ENCODE measurements at places on chromosomes 16 and 17.

DNA sequence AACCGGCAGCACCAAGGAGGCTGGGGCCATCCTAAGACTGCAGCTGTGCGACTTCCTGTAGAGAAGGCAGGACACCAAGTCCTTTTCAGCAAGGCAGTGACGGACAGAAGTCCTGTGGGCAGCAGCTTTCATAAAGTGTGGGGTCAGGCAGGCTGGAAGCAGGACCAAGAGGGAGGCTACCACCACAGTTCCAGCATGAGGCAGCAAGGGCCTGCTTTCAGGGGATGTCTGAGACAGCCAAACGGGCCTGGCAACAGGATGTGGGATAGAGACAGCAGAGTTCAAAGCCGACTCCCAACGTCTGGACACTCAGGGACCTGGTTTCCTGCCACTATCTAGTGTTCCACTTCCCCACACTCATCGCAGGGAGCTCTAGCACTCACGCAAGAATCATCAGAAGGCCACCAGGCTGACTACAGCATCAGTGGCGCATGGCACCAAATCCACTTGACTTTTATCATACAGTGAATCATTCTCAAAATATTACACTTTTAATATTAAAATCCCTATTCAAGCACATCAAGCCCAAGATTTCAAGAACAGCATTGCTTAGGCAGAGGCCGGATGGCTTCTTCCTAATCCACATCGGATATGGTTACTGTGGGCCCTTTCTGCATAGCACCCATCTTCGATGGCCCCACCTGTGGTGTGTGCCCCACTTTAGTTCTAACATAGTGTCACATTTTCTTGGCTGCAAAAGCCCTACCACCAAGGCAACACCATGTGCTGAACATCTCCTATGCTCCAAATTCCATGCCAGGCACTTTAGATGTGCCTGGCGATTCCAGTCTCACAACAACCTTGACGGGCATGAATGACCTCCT, 5.2 kb downstream of the USP7 start:
- H3K4me3 ChIP-seq = no peak overlapping the region
- peaks cover 84% of the 10 kb centered on the region for H3K4me1 ChIP-seq
- DNase-seq = peak; percentile 68
- peak overlapping the region; percentile 83 for H3K27ac ChIP-seq
- H3K27me3 ChIP-seq = no peaks in the 10 kb centered on the region
- H3K36me3 ChIP-seq = peaks cover 20% of the 10 kb centered on the region

DNA sequence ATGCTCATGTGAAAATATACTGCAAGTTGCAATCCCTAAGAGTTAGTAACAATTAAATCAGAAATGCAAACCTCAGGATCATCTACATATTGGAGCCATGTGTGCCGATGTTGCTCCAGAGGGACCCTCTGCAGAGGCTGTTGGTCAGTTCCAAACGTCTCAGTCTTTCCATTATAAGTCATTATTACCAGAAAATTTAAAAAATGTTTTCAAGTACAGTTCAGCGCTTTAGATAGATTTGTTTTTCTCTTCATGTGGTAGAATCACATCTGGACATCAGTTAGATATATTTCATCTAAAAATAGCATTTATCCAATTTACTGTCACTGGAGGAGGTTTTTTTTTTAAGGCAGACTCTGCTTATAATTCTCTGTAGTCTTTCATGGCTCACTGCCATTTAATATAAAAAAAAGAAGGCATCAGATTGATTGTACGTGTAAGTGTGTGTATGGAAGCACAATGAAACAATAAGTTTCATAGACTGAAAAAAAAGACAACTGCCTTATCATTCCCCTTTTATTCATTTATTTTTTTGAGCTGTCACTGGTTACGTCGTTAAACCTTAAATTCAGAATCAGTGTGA, 46.1 kb upstream of the MARCHF10 start:
- DNase-seq = no peak
- no peaks in the 10 kb centered on the region for H3K36me3 ChIP-seq
- no peak overlapping the region for H3K27ac ChIP-seq
- peaks cover 6% of the 10 kb centered on the region for H3K27me3 ChIP-seq

- H3K36me3 ChIP-seq = no peaks in the 10 kb centered on the region
- H3K27ac ChIP-seq = no peak overlapping the region
- no peak overlapping the region for H3K4me3 ChIP-seq
- no peaks in the 10 kb centered on the region for H3K27me3 ChIP-seq
- H3K4me1 ChIP-seq = peaks cover 11% of the 10 kb centered on the region
- DNase-seq = no peak
Observed at GRCh38 chr16:89828870-89829629, 775 bp downstream of the SPIRE2 start.

DNA sequence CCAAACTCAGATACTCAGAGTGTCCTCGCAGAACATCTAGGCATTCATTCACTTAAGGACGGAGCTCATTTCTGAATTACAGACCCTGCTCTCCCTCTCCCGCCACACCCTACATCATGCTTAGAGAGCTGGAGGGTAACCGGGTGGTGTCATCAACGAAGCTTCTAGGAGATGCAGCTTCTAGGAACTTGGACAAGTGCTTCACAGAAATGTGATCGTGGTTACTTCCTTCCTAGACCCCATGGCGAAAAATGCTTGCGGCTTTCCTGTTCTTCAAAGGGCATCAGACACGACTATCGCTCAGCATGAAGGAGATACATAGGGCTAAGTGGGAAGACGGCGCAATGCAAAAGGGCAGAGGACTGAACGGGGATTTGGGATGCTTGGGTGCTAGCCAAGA, 126.8 kb downstream of the ZFHX3 start:
- H3K27me3 ChIP-seq = no peaks in the 10 kb centered on the region
- peaks cover 30% of the 10 kb centered on the region for H3K4me1 ChIP-seq
- peak overlapping the region; percentile 75 for H3K27ac ChIP-seq
- H3K4me3 ChIP-seq = peak overlapping the region; percentile 25

DNA sequence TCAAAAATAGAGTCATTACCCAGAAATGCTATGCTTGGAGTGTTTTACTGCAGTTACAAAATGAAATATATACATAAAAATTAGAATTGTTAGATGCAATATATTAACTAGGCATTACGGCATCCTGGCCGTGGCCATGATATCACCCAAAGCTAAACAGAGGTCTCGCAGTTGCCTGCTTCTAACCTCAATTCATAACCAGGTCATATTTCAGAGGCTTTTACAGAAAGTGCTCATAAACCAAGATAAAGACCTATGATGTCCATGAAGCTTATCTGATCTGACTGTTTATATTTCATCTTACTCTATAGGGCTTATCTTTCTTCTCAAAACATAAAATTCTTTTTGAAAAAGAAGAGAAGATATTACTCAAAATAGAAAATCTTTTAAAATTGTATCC, 664.5 kb upstream of the SALL1 start:
- DNase-seq = no peak
- H3K27ac ChIP-seq = no peak overlapping the region
- no peak overlapping the region for H3K4me3 ChIP-seq
- no peaks in the 10 kb centered on the region for H3K4me1 ChIP-seq

DNA sequence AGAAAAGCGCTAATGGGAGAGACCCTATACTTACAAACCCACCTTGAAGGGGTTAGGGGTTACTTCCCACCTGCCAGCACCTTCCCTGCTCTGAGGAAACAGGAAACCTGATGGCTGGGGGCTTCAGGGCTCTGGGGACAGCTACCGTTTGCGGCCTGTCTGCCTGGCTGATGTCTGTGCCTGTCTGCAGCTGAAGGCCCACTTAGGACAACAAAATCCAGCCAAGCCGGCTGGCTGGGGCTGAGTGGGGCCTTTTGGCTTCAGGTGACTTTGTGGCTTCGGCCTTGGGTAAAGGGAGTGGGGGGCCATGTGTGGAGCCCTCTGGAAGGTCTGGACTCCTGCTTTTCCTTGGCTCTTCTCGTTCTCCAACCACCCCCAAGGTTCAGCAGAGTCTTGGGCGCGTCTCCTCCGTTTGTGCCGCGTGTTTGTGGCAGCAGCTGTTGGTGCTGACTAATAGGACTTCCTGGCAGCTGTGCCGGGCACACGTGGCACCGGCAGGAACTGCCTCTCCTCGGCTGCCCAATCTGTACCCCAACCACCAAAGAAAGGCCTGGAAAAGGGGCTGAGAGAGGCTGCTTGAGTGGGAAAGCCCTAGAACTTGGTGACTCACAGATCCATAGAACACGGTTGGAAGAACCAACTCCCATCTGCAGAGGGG, 186.7 kb downstream of the MSI2 start:
- H3K4me3 ChIP-seq = no peak overlapping the region
- peaks cover 100% of the 10 kb centered on the region for H3K4me1 ChIP-seq
- peaks cover 45% of the 10 kb centered on the region for H3K36me3 ChIP-seq
- peak overlapping the region; percentile 97 for H3K27ac ChIP-seq

GRCh38 chr17:69769050-69769449, 306.0 kb upstream of the KCNJ16 start:
- no peaks in the 10 kb centered on the region for H3K27me3 ChIP-seq
- no peaks in the 10 kb centered on the region for H3K4me1 ChIP-seq
- no peak overlapping the region for H3K4me3 ChIP-seq
- no peaks in the 10 kb centered on the region for H3K36me3 ChIP-seq
- H3K27ac ChIP-seq = no peak overlapping the region
- DNase-seq = no peak

DNA sequence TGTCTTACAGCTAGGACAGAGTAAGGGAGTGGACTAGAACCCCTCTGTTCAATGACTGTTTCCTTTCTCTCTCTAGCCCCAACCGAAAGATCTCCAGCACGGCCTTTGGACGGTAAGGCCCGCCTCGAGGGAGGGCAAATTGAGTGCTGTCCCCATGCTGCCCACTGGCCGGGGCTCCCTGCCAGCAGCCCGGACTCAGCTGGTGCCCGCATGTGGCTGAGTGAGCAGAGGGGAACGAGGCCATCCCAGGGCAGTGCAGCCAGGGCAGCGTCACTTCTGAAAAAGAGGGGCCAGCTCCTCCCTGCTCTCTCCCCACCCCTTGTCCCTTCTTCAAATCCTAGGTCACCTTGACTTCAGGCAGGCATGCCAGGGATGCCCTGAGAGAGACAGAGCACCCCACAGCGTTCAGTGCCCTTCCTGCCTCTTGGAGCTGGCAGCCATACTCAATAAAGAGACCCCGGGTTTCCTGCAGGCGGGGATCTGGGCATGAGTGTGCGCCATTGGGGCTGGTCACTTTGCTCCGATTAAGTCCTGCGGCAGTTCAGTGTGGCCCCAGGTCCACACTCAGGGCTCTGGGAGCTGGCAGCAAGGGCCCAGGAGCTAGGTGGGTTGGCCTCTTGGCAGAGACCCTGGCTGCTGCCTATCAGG, 130.9 kb downstream of the RAB11FIP4 start:
- no peaks in the 10 kb centered on the region for H3K36me3 ChIP-seq
- DNase-seq = no peak
- H3K4me1 ChIP-seq = no peaks in the 10 kb centered on the region
- H3K4me3 ChIP-seq = no peak overlapping the region
- no peaks in the 10 kb centered on the region for H3K27me3 ChIP-seq
- H3K27ac ChIP-seq = no peak overlapping the region

- no peak for DNase-seq
- H3K36me3 ChIP-seq = peaks cover 78% of the 10 kb centered on the region
- H3K4me1 ChIP-seq = no peaks in the 10 kb centered on the region
- H3K27ac ChIP-seq = no peak overlapping the region
- no peak overlapping the region for H3K4me3 ChIP-seq
Observed at GRCh38 chr17:61842899-61843298, 20.4 kb downstream of the BRIP1 start.

GRCh38 chr16:28140788-28141618, 70.8 kb downstream of the XPO6 start:
- H3K4me1 ChIP-seq = peaks cover 47% of the 10 kb centered on the region
- no peak for DNase-seq
- peaks cover 68% of the 10 kb centered on the region for H3K36me3 ChIP-seq
- H3K27ac ChIP-seq = peak overlapping the region; percentile 74
- no peak overlapping the region for H3K4me3 ChIP-seq

DNA sequence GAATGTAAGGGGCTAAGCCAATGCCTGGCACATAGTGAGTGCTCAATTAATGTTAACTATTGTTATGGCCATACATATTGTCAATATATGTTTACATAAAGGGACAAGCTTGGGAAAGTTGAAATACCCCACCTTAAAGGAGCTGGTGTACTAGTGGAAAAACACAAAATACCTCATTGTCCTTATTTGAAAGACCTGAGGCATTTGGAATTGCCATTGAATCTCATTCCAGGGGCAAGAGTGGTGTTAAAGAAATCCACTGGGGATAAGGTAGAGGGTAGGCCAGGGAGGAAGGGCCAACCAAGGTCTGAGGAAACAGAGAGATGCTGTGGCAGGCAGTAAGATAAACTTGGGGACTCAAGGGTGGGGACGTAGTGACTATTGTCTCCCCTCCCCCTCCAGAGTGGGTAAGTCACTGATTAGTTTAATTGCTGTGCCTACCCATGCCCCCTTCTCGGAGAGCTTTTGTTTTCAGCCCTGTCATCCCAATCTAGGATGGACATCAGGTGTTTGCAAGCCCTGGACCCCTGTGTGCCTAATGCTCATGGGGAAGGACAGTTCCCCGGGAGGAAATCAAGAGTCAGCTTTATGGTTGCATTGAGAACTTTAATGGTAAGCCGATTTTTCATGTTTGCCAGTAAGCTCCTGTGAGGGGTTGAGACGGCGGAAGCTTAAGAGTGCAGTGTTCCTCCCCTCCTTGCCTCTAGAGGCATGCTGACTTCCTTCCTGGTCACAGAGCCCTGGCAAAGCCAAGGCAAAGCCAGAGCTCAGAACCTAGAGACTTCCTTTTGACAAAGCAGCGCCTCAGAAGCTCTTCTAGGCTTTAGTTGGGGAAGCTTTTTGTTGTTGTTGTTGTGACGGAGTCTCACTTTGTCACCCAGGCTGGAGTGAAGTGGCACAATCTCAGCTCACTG, 2.5 kb upstream of the HEATR9 start:
- no peaks in the 10 kb centered on the region for H3K4me1 ChIP-seq
- peak; percentile 13 for DNase-seq
- H3K27me3 ChIP-seq = peaks cover 1% of the 10 kb centered on the region
- no peaks in the 10 kb centered on the region for H3K36me3 ChIP-seq
- no peak overlapping the region for H3K4me3 ChIP-seq

GRCh38 chr16:74501484-74502478, 80.5 kb upstream of the CLEC18B start:
- H3K4me1 ChIP-seq = no peaks in the 10 kb centered on the region
- no peak overlapping the region for H3K4me3 ChIP-seq
- H3K36me3 ChIP-seq = peaks cover 13% of the 10 kb centered on the region
- no peak overlapping the region for H3K27ac ChIP-seq

DNA sequence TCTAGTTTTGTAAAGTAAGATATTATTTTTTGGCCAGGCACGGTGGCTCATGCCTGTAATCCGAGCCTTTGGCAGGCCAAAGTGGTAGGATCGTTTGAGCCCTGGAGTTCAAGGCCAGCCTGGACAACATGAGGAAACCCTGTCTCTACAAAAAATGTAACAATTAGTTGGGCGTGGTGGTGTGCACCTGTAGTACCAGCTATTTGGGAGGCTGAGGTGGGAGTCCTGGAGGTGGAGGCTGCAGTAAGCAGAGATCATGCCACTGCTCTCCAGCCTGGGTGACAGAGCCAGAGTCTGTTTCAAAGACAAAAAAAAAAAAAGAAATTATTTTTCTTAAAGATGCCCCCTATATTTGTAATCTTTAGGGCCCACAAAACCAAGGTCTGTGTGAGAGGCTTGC, 16.0 kb upstream of the RHOT1 start:
- H3K36me3 ChIP-seq = no peaks in the 10 kb centered on the region
- H3K4me1 ChIP-seq = peaks cover 18% of the 10 kb centered on the region
- no peak overlapping the region for H3K27ac ChIP-seq
- no peak overlapping the region for H3K4me3 ChIP-seq
- H3K27me3 ChIP-seq = no peaks in the 10 kb centered on the region

Measured in DND-41 (cell line).